Glomerular endothelial cell (primary cell): ENCODE measurements at places on chromosomes 2 and 18. TPM values are rescaled to one million over a fixed set of nuclear protein-coding genes. Genes with fewer than 3 reads are reported as not detected.

GRCh38 chr18:69097349-69097748 lies 299.5 kb downstream of the CCDC102B start:
- no peak for DNase-seq

GRCh38 chr18:23941791-23942190 lies 72.8 kb upstream of the TTC39C start:
- no peak for DNase-seq

GRCh38 chr2:29817801-29818680 lies 103.3 kb downstream of the ALK start:
- no peak for DNase-seq

- DNase-seq = no peak
Measured at GRCh38 chr18:13461469-13461868, 242.9 kb downstream of the LDLRAD4 start.

GRCh38 chr2:157375384-157375783 lies 49.8 kb upstream of the ERMN start:
- no peak for DNase-seq

- no peak for DNase-seq
Measured at GRCh38 chr2:11305338-11305737, 39.1 kb downstream of the ROCK2 start.

GRCh38 chr2:60098996-60099395 lies 454.5 kb downstream of the BCL11A start:
- DNase-seq = no peak

- no peak for DNase-seq
Measured at GRCh38 chr2:27828305-27828704, 56.8 kb downstream of the MRPL33 start.

DNA sequence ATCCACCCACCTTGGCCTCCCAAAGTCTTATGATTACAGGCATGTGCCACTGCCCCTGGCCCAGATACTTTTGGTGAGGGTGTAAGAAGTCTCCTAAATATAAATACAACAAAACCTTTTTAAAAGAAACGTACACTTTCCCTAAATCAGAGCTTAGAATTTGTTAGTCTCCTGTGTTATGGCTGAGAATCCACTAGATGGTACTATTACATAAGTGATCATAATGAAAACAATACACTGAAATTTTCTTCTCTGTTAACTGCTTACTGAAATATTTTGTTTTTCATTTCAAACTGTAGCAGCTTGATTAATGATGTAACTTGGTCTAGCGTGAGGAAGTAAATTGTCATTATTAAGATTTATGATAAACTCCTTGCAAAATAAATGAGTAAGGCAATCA lies 74.8 kb upstream of the FAM98A start:
- peak; percentile 29 for DNase-seq

The ICA1L gene
- 1.9 and 3.6 TPM in 2 replicates for total RNA-seq

The PNPT1 gene
- total RNA-seq = 14.0 and 26.0 TPM in 2 replicates

The ELAC1 gene
- total RNA-seq = 7.2 and 8.2 TPM in 2 replicates

GRCh38 chr2:213065583-213066442 lies 85.6 kb downstream of the IKZF2 start:
- DNase-seq = no peak

- no peak for DNase-seq
Measured at GRCh38 chr2:201194097-201194496, 11.2 kb downstream of the CASP10 start.

GRCh38 chr2:24189551-24189950 lies 14.7 kb downstream of the FAM228A start:
- DNase-seq = no peak

GRCh38 chr18:13565228-13565627 lies 161.1 kb downstream of the FAM210A start:
- no peak for DNase-seq

The MFSD6 gene
- total RNA-seq = 9.3 and 12.4 TPM in 2 replicates

- no peak for DNase-seq
Measured at GRCh38 chr2:36359067-36359466, 3.5 kb downstream of the CRIM1 start.
